ENCODE measurements at places on chromosomes 7 and 10.

DNA sequence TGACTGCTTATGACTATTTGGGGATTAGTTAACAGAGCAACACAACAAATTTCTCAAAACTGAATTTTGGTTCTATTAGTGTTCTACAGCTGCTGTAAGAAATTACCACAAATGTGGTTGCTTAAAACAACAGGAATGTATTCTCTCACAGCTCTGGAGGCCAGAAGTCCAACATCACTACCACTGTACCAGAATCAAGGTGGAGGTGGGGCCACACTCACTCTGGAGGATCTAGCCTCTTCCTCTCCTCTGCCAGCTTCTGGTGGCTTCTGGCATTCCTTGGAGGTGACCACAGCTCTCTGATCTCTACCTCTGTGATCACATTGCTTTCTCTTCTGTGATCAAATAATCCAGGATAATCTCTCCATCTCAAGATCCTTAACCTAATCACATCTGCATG is 194.7 kb upstream of the BMPER start:
- DNase-seq = no peak

DNA sequence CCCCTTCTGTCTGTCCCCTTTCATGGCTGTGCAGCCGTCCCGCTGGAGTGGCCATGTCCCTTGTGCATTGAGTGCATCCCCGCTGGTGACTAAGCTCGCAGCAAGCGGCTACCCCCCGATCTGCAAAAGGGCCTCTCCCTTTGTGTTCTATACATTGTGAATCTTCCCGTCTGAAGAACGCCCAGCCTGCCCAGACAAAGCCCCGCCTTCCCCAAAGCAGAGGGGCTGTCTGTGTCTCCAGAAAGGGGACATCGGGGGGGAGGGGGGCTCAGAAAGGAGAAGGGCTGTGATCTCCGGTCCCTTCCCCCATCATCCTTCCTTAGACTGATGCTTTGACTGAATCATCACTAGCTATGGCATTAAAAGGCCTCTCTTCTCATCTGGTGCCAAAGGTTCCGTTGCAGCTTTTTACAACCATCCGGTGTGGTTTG is 11.9 kb downstream of the NPTX2 start:
- DNase-seq = no peak

DNA sequence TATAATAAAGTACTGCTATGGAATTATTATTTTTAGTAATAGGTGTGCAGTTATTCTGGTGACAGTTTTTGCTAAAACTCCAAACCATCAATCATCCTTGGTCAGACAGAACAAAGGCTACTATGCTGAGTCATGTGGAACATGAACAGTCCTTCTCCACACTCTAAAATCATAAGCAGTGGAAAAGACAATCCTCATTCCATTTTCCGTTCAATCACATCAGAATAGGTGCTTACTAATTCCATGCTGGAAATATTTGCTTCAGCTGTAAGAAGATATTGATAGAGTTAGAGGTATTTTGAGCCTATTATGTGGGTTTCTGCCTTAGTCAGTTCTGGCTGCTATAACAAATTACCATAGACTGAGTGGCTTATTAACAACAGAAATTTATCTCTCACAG is 82.9 kb downstream of the FAM13C start:
- no peak for DNase-seq

- no peak for DNase-seq
These were observed 157.8 kb downstream of the SNX10 start for GRCh38 chr7:26449175-26450165.

DNA sequence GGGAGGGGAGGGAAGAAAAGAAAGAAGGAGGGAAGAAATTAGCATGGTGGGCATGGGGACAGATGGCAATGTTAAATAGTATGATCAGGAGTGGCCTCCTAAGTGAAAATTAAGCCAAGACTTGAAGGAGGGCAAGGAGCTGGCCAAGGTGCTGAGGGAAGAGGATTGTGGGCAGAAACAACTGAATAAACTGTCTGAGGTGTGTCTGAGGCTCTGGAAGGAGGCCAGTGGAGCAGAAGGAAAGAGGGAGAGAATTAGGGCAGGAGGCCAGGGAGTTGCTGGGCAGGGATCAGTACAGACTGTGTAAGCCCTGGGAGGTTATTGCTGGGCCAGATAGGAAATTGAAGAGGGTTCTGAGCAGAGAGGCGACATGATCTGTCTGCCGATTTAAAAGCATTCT is 40.6 kb upstream of the VKORC1L1 start:
- peak; percentile 9 for DNase-seq

GRCh38 chr7:121954803-121955202 is 81.8 kb downstream of the PTPRZ1 start:
- no peak for DNase-seq

- no peak for DNase-seq
These were observed 21.7 kb downstream of the RSU1 start for GRCh38 chr10:16795410-16796073.

DNA sequence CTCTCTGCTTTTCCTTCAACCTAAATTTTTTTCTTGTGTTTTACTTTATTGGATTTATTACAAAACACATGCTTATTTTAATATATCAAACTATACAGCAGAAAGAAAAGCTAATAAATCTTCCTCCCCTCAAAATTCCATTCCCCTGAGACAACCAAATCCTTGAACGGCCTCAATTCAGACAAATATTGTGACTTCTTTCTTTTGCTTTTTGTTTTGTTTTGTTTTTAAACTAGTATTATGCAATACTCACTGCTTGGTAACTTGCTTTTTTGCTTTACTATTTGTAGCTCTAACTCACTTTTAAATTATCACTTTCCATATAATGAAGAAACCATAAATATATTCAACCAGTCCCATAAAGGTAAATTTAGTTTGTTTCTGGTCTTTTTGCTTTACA is 59.4 kb upstream of the CDK1 start:
- no peak for DNase-seq

DNA sequence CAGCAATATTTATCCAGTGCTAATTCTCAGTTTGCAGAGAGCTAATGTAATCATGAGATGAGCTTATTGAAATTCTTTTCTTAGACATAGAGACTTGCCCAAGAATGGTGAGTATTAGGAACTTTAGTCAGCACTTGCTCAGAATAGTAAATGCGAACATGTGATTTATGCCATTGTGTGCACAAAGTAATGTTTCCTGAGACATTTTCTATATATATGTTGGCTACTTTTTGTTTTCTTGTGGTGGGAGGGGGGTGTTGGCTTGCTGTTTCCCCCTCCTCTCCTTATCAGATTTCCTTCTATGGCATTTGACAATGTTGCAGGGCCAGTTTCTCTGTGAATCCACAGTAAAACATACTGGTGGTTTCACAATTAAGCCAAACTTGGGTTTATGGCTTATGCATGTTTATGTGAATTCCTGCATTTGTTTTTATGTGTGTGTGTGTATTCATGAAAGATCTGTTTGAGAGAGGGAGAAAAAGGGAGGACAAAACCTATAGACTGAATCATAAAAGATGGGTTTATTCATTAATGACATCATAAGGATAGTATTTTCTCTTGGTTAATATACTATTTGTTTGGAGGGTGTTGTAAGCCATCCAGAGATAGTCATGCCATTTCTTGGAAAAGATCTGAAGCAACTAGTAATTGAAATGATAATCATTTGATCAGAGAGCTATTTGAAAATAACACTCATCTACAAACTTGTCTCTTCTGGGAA is 36.3 kb downstream of the ARID5B start:
- DNase-seq = no peak

DNA sequence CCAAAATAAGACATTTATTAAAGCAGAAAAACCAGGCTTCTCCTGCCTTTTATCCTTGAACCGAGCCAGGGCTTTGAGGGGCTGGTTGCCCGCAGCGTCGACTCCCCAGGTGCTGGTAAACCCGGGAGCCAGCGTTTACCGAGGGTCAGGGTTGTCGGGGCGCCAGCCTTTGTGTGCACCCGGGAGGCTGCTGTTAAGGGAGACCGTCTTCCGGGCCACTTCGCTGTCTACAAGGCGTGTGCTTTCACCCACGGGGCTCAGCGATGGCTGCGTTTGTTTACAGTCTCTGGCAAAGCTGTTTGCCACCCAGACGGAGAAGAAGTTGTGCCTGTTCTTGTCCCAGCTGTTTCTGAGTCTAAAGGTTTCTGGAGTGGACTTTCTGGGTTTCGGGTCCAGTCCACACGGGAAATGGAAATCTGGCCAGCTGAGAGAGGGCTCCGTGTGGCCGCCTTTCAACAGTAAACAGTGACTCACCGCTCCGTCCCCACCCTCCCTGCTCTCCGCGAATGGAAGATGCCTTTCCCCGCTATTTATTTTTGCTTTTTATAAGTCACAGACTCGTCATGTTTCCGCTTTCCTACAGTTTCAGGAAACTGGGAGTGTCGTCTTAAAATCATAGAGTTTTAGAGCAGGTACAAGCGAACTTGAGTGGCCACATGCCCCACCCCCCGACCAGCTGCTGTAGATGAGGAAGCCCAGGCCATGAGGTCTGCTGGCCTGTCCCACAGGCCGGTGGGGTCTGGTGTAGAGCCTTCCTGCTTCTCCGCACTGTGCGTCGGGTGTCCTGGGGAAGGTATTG is 2.2 kb downstream of the MAFK start:
- peak; percentile 82 for DNase-seq
